ENCODE measurements at places on chromosomes 16 and 17.

GRCh38 chr16:89572073-89572484 is 3.5 kb upstream of the CPNE7 start:
- no peak for DNase-seq

DNA sequence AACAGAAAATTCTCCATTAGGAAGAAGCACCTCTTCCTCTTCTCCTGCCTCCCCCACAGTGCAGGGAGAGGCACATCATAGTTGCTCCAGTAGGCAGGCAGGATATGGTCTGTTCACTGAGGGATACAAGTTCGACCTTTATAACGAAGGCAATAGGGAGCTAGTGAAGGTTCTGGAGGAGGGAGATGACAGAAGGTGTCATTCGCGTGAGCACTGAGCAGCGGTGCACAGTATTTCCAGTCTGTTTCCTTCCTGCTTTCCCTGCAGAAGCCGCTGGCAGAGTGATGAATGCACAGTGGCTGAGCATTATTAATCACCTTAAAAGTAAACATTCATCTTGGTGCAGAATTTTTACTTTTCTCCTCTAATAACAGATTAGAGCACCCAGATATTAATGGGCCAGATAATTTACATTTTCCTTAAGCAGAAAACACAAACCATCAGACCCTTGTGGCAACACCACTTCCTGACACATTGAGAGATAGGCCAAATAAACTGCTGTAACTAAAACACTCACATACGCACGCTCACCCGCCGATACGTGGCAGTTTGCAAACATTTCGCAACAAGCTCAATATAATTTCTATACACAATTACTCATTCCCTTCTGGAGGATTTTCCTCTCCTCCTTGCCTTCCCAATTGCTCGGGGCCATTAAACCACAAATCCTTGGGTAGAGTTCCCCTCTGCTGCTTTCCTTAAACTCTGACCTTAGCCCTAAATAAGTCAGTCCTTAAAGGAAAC is 69.5 kb downstream of the AIPL1 start:
- DNase-seq: no peak

GRCh38 chr17:49180998-49181635 is 29.3 kb downstream of the GNGT2 start:
- no peak for DNase-seq

DNA sequence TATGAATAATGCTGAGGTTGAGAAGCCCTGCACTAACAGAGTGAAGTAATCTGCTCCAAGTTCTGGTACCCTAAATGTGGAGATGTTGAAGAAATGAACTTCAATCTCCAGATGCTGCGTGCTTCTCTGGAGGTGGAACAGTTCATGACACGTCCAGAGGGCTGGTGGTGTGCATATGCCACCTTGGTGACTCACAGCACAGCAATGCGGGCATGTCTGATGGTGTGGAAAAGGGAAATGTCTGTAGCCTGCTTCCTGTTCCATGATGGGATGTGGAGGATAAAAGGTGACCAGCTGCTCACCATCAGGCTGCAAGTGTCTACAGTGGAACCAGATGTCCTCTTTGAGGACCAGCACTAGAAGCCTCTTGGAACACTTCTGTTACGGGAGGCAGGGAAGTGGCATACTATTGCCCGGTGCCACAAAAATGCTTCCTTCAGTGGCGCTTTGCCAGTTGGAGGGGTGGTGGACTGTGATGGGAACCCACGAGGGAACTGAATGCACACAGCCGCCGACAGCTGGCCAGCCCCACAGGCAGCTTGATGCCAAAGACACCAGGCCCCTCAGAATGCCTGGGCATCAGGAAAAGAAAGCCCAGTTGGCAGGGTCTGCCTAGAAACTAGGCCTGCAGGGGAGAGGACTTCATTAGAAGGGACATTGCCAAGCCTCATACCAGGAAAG is 19.9 kb downstream of the SNX11 start:
- DNase-seq: peak; percentile 12

DNA sequence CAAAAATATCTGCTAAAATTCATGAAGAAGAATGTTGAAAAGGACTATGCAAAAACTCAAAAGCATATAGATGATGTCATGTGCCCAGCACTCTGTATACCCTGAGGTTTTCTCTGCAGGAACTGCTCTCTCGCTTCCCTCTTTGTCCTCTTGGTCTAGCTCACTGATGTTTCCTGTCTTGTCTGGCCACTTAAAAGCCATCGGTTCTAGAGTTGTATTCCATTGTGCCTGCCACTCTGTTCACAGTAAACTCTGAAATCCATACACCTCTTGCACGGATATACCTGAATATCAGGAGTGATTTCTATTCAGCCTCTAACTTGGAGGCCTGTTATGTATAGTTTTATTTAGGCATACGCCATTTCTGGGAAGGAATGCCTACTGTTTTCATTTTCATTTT is 101.0 kb upstream of the CNTNAP4 start:
- DNase-seq: no peak

GRCh38 chr17:76240461-76241203 is at the start of gene RNF157:
Gene RNF157, minus strand, starts transcription at chr17:76240493. Its CDS starts 253 bp downstream, at chr17:76240240.
- peak; percentile 54 for DNase-seq

DNA sequence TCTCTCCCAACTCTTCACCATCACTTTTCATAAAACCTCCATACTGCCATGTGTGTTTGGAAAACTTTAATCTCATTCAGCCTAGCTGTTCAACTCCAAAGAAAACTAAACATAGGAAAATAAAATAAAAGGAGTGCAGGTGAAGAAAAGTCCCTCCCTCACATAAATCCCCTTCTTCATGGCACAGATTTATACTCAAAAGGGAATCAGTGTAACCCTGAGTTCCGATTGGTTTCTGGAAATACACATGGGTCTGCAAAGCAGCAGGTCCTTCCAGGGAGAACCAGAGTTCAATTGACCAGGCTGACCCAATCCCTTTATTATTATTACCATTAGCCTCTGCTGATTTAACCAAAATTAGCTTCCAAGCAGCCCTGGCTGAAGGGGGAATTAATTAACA is 8.9 kb upstream of the HOXB2 start:
- DNase-seq: no peak

- DNase-seq: no peak
These were observed 94.8 kb downstream of the RTN4RL1 start for GRCh38 chr17:1930337-1930645.

GRCh38 chr16:58498341-58499091 is 1.4 kb upstream of the NDRG4 start:
- DNase-seq: no peak

DNA sequence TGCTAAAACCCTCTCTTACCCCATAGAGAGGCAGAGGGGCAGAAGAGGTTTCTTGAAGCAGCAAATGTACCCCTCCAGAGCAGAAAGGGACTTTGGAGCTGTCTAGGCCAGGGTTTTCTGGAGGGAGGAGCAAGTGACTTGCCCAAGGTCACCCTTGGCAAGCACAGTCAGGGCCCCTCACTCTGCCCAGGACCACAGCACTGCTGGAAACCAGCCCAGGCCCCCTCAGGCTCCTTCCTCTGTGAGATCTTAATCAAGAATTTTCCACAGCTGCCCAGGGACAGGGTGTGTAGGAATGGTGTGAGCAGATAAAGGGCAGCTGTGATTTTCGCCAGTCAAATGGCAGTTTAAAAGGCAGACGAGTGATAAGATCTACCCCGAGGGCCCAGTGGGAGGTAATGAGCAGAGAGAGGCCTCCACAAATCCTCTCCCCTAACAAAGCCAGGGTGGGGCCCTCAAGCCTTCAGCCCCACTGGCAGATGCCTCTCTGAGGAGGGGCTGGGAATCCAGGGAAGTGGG is 3.9 kb upstream of the SLC12A3 start:
- DNase-seq: no peak

DNA sequence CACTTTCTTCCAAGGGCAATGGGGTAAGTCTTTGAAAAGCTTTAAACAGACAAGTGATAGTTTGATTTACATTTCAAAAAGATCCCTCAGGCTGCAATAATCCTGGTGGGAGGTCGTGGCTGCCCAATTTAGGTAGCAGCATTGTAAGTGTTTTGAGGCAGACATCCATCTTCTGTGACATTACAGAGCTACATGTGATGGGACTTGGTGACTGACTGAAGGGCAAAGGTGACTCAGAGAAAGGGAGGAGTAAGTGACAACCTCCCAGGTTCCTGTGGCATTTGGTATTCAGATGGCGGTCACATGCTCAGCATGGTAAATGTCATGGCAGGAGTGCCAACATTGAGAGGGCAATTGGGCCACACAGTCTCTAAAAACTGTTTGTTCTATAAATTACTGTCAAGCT is 26.5 kb downstream of the STAT3 start:
- DNase-seq: no peak

DNA sequence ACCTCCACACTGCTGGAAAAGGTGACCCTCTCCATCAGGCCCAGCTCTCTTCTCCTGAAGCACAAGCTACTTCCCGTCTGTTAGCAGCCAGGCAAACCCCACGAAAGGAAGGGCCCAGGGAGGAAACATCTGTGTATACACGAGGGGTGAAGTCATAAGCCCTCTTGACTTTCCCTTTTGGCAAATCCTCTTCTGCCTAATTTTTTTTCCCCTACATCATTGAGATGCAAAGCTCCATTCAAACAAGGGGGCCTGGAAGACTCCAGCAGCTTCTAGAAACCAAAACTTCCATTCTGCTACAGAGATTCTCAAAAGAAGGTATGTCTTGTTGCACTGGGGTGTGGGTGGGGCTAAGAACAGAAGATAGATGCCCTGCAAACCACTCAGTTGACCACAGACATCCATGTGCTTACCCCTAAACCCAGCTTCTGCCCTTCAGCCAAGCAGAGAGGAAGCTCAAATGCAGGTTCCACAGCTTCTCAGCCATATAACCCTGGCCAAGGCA is 145.6 kb upstream of the RCVRN start:
- no peak for DNase-seq

DNA sequence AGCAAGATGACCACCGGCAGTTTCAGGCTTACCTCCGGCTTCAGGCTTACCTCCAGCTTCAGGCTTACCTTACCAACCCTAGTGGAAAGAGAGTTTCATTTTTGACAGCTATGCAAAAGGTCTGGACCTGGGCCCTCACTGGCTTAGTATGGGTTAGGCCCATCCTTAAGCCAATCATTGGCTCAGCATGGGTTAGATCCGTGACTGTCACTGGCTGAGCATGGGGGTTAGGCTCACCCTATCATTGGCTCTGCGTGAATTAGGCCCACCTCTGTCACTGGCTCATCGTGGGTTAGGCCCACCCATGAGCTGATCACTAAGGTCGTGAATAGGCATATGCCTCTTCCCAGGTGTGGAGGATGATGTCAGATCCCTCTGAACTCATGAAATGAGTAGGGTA is 8.1 kb downstream of the NDE1 start:
- no peak for DNase-seq

- no peak for DNase-seq
These were observed 338.0 kb downstream of the WWOX start for GRCh38 chr16:78437352-78437968.

- no peak for DNase-seq
These were observed 24.8 kb downstream of the ZFPM1 start for GRCh38 chr16:88477631-88478519.

- DNase-seq: no peak
These were observed 8.6 kb upstream of the LASP1NB start for GRCh38 chr17:38916771-38917170.

- no peak for DNase-seq
These were observed 66.2 kb downstream of the GOSR1 start for GRCh38 chr17:30543456-30543855.

DNA sequence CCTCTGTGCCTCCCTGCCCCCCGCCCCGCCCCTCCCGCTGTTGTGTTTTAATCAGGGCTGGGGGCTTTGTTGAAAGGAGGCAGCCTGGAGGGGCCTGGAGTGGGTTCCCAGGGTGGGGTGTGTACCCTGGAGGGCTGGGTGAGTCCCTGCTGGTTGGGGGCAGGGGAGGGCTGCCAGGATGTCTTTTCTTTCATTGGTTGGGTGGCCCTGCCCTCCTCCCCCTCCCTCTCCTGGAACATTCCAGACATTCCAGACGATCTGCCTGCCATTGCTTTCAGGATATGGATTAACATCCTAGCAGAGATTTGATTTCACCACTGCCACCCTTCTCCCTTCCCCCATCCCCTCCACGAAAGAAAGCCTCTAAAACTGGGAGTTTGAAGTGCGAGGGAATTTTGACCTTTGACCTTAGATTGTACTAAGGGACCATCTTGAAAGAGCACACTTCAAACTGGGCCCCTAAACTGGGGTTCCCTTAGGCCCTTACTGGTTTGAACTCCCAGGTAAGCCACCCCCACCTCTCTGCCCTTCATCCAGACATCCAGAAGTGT is 25.3 kb downstream of the IGF2BP1 start:
- DNase-seq: no peak

DNA sequence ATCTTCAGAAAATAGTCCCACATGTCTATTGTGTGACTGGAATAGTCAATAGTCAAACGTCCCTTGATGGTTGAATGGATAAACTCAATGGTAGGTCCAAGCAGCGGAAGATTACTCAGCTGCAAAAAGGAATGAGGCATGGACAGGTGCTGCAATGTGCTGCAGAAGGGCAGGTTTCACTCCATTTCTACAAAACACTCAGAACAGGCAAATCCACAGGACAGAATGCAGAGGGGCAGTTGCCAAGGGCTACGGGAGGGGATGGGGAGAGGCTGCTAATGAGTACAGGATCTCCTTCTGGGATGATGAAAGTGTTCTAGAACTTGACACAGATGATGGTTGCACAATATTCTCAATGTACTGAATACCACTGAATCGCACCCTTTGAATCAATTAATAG is 151.0 kb downstream of the RBFOX3 start:
- no peak for DNase-seq

All from amygdala (tissue), 56 donors.